ENCODE measurements at places on chromosomes 3 and 15. TPM values are rescaled to one million over a fixed set of nuclear protein-coding genes. Genes with fewer than 3 reads are reported as not detected.

DNA sequence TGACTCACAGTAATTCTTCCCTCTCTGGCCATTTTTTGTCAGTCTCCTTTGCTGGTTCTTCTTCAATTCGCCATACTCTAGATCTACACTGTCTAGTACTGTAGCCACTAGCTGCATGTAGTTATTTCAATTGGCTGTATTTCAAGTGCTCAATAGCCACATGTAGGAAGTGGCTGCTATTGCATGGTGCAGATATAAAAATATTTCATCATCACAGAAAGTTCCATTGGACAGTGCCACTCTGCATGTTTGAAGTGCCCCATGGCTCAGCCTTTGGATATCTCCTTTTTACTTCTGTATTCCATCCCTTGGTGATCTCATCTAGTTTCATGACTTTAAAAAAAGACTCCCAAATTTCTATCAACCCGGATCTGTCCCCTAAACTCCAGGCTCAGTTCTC lies 22.1 kb downstream of the PPP2R3A start:
- no peak for DNase-seq

CYP1A2 gene
- not detected for total RNA-seq

DET1 gene
- 2.5 TPM for total RNA-seq

DNA sequence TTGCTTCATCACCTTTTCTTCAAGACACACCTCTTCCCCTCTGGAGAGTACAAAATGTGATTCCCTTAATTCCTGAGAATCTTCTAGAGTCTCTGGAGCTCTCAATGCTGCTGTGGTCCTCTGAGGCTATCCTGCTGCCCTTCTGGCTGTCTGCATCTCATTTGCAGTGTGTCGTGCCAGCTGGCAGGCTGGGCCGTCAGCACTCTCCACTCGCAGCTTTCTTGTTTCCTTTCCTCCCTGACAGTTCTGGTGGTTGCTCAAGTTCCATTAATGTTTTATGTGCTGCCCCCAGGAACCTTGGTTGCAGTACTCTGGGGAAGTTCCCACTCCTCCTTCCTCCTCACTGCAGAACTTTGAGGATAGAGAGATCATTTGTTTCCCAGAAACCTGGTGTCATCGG lies 210.8 kb upstream of the ROPN1 start:
- DNase-seq = no peak

DNA sequence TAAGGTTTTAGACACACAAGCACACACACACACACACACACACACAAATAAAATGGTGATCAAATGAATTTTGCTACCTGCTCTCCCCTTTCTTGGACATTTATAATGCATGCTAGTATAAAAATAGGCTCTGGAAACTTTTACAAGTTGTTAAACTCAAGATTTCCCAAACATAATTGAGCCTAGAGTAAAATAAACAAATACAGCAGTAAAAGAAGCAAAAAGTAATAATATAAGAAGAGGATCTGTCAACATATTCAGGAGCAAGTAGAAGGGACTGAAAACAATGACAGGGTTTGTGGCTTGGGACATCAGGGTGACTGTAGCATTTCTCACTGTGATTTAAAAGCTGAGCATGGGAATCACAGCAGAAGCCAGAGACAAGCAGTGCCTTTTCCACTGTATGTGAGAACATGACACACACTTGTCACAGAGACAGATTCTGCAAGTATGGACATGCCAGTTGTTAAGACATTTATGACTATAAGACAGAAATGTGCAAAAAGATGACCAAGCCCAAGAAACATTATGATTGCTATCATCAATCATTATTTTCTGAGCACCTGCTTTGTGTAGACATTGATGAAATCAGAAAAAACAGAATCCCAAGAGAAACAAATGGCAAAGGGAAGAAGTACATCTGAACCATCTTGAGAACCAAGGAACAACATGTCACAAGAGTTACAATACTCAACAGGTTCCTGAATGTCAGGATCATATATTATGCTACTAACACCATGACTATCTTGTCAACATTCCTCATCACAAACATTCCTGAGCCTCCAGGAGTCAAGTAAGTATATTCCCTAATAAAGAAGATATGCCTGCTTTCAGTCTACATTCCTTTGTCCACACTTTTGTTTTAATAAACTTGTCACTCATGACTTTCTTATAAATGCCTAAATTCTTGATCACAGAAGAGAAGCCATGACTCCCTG lies 7.1 kb downstream of the THRB start:
- DNase-seq = no peak

Measured in HCT116 (cell line).